ENCODE measurements at places on chromosomes 12 and 14.

DNA sequence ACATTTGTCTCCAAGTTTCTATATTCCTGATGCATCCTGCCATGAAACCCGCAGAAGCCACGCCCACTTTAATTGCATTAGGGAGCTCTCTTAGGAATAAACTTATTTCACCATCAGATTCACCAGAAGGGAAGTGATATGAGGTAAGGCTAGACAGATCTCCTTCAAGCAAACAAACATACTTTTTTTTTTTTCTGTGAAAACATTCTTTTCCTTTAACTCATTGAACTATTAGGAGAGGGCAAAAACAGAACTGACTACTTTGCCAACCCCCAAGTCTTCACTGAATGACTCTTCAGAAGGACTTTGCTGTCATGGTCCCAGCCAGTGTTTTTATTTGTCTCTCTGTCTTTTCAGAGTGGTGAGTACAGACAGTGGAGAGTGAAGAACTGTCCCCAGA is 48.4 kb downstream of the GTF2A1 start:
- no peak for DNase-seq

DNA sequence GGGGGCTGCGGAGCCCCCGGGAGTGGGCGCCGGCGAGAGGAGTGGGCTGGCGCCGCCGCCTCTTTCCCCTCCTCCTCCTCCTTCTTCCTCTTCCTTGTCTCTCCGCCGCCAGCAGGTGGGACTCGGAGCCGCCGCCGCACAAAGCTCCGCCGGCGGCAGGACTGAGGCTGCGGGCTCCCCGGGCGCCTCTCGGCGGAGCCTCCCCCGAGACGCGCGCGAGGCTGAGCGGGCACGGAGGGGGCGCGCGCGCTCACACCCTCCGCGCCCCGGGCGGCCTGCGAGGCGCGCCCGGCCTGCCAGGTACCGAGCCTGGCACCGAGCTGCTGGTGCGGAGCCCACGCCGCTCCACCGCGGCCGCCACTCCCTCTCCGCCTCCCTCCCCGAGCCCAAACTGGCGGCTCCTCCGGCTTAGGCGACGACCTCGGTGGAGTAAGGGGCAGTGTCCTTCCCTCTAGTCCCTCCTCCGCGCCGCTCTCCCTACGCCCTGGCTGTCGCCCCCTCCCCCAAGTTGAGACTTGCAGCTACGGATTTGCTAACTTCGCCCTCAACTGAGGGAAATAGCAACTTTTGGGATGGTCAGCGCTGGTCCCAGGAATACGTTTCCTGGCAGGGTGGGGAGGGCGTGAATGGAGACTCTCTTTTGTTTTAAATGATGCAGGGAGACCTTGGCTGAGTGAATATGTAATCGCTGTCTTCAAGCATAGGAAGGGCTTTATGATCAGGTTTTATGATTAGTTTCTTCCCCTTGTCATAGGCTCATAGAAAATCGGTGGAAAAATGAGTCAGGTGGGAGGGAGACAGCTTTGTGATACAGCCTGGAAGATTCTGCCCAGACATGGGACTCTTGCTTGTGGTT is 199.5 kb upstream of the CAND1 start:
- DNase-seq: peak; percentile 74

DNA sequence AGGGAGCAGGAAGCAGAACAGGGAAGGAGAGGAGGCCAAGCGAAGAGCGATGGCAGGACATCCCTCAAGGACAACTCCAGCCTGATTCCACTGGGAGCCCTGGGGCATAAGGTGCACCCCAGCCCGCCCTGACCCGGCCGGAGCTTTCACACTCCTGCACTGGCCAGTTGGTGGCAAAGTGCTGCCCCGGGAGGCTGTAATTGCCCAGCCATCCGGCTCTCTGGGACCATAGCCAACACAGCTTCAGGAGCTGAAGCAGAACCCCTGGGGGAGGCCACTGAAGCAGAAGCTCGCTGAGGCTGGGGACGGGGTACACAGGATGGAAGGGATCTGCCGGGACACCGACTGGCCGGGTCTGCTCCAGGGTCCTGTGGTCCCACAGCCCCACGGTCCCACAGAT is 41.9 kb upstream of the BEGAIN start:
- DNase-seq: no peak

- DNase-seq: no peak
Observed at GRCh38 chr12:71499834-71500233, 60.2 kb downstream of the LGR5 start.

GRCh38 chr12:4112734-4113325 is 160.7 kb upstream of the CCND2 start:
- no peak for DNase-seq

DNA sequence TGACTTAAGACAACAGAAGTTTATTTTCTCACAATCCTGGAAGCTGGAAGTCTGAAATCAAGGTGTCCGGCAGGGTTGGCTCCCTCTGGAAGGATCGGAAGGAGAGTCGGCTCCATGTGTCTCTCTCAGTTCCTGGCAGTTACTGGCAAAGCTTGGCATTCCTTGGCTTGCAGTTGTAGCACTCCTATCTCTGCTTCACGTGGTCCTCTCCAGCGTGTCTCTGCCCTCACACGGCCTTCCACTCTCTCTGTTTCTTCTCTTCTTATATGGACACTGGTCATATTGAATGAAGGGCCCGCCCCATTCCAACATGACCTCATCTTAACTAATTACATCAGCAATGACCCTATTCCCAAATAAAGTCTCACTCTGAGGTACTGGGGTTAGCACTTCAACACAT is 60.1 kb upstream of the TUNAR start:
- DNase-seq: no peak

- DNase-seq: no peak
Observed at GRCh38 chr12:114263056-114263805, 142.7 kb downstream of the TBX5 start.

- DNase-seq: peak; percentile 24
Observed at GRCh38 chr14:65927931-65928356, 515.4 kb downstream of the FUT8 start.

DNA sequence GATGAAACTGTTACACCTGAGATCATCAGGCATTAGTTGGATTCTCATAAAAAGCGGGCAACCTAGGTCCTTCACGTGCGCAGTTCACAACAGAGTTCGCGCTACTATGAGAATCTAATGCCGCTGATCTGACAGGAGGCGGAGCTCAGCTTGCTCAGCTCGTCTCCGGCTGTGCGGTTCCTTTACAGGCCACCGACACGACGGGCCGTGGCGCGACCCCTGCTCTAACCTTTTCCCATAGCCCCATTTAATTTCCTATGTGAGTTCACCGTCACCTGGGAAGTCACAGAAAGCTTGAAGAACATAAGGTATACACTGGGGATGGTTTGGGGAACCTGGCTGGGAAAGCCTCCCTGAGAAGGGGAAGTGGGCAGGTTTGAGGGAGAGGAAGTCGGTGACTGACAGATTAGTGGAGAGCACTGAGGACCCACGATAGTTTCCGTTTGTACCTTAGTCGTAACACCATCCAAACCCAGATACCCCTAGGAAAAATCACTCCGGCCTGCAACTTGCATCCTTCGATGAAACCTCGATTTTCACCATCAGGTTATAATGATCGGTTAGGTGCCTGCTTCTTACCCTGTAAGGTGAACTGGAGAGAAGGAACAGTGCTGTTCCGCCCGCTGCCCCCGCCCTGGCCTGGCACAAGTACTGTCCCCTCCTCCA is 2.8 kb upstream of the AAAS start:
- no peak for DNase-seq

GRCh38 chr12:13973996-13974395 is 7.4 kb downstream of the GRIN2B start:
- no peak for DNase-seq

- DNase-seq: no peak
Observed at GRCh38 chr12:93601591-93601990, 29.1 kb downstream of the SOCS2 start.

DNA sequence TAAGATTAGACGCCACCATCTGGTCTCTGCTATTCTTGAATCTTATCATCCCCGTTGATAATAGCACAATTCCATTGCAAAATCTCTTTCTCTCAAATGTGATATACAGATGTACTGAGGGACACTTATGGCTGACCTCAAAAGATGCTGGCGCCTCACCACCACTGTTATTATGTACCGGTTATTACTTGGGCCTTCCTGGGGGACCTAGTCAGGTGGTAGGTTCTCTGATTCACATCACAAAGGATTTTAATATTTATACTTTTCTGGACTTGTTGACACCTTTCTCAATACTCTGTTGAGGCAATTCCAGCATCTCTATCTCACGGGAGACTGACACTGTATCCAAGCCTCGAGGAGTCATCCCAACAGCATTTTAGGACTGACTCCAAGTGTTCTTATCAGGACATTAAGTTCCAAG is 21.3 kb upstream of the FAM234B start:
- no peak for DNase-seq

DNA sequence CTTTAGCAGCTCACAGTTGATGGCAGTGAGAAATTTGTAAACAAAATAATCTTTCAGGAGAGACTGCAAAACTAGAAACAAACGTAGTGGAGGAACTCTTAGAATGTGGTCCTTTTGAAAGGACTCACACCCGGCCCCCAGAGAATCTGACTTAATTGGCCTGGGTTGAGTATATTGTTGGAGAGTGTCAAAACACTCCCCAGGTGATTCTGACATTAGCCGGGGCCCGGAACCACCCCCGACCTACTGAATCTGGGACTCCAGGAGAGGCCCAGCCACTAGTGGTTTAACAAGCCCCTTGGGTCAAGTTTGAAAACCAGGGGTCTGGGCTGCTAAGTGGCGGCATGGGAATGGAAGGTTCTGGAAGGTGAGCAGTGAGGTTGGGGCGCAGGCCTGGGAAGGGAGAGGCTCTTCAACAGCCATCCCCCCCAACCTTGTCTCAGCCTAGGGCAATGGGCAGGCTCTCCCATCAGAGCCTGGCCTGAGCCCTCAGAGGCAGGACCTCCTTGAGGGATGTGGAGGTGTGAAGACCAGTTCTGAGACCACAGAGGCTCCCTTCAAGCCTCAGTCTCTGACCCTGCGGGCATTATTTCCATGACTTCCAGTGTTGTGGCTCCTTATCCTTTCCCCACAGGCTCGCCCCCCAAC is 1.1 kb upstream of the ELK3 start:
- no peak for DNase-seq

DNA sequence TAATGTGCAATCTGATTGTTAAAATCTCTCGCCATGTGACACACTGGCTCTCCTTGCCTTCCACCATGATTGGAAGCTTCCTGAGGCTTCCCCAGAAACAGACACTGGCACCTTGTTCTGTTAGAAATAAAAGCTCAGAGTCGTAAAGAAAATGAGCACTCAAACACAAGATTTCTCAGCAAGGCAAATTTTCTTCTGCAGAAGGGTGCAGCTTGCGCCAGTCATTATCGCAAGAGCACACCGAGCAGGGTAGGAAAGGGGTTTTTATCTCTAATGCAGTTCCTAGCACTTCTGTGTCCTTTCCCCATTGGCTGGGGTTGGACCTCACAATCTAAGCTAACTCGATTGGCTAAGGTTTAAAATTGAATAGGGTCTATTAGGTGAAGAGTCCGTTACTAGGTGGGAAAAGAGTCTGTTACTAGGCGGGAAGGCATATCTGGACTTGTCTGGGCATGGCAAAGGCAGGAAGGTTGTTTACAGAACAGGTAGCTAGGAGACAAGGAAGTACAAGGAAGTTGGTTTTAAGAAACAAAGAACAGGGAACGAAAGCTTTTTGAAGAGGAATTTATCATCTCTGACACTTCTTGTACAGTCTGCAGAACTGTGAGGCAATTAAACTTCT is 62.6 kb upstream of the BICD1 start:
- no peak for DNase-seq

- DNase-seq: no peak
Observed at GRCh38 chr12:6362403-6362802, 13.0 kb downstream of the SCNN1A start.

GRCh38 chr12:68771223-68771925 is 25.4 kb downstream of the SLC35E3 start:
- DNase-seq: no peak

DNA sequence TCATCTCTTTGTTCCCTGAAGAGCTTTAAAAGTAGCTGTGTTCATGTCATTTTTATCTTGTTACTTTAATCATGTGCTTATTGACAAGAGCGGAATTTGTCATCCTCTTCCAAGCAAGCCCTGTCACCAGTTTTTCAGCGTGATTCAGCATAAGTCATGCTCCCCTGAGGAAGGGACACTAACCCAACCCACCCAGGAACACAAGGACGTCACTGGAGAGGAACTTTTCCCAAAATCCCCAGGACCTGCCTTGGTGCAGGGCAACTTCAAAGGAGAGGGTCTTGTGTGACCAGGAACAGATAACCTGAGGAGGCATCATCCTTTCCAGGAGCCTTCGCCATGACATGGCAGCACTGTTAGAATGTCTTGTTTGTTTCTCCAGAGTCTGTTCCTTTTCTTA is 107.1 kb upstream of the DIO3 start:
- no peak for DNase-seq

DNA sequence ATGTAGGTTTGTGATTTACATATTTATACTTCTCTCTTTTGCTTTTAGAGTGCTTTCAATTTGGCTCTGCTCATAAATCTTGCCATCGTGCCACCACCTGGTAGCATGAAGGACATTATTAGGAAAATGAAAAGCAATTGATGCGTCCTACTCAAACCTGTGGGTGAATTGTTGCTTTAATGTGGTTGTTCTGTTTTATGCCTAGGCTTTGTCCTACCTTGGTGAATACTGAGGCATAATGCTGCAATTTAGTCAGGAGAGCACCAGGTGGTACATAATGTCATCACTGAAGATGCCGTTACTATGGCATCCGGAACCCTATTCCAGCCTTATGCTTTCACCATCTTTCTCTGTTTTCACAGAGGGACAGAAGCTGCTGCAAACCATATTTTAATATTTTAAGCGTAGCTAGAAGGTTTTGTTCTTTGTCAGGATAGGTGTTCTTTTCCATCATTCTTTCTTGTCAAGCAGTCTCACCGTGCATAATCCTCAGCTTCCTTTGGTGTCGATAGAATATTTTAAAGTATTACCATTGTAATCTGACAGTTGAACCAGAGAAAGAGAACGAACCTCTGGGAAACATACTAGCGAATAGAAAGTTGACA is 68.5 kb upstream of the PKP2 start:
- DNase-seq: no peak

DNA sequence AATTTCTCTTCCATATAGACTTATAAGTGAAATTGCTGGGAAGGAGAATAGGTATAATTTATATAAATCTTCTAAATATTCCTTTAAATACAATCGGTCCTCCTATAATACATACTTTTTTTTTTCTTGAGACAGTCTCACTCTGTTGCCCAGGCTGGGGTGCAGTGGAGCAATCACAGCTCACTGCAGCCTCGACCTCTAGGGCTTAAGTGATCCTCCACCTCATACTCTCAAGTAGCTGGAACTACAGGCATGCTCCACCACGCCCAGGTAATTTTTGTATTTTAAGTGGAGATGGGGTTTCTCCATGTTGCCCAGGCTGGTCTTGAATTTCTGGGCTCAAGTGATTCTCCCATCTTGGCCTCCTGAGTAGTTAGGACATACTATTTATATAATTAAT is 29.7 kb upstream of the NPFF start:
- no peak for DNase-seq

GRCh38 chr14:88554457-88555286 is at the start of gene PTPN21:
Gene PTPN21 (minus strand): TSS chr14:88555007. CDS start chr14:88550417, 4,590 bp downstream.
- DNase-seq: peak; percentile 75
